ENCODE measurements at places on chromosomes 2 and 18.

DNA sequence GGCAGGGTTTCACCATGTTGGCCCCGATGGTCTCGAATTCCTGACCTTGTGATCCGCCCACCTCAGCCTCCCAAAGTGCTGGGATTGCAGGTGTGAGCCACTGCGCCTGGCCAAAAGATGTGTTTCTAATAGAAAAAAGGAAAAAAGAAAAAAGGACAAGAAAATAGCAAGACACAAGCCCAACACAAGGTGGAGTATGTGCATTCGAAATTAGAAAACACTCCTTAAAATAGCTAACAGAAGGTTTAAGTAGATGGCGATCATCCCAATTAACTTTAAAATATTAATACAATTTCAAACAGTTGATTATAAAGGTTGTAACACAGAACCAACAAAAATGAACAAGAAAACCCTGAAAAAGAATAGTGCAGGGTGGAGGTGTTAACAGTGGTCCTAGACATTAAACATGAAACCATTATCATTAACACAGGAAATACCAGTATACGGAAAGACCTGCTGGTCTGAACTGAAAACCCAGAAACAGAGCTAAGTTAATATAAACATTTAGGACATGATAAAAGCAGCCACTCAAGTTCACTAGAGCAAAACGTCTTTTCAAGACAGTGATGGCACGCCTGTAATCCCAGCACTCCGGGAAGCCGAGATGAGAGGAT is 57.9 kb downstream of the HDLBP start:
- DNase-seq, result no peak

GRCh38 chr2:11030909-11031308 is 119.2 kb downstream of the KCNF1 start:
- DNase-seq, result no peak

DNA sequence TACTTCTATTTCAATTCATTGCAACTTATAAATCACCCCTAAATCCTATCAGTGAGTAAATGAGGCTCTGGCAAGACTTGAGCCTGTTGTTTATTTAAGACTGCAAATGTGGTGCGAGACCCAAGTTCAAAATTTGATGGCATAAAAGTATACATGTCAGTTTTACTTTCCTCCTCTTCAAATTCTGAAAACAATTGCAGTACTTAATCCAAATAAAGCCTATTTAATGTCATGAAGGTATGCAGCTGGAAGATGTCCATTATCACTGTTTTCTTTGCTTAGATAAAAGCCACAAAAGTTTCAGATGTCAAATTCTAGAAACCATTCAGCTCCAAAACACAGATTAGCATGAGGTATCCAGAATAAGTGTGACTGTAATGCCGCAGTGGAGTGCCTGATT is 3.3 kb downstream of the APCDD1 start:
- peak; percentile 17 for DNase-seq

DNA sequence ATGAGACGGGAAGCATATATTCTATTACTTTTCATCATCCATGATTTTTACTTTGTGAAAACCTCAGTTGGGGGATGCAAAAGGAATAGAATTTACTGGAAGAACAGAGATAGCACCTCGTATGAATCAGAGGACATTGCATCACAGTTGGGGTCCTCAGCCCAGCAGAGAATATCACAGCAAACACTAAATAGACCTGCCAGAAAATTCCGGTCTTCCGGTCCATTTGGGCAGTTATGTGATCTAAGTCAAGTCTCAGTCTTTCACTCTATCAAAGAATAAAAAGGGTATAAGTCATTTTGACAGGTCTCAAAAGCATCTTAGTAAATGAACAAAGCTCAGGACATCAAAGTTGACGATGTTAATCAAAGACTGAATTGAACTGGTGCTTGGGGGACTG is 1100.6 kb downstream of the DPP10 start:
- no peak for DNase-seq

GRCh38 chr18:55489034-55489986 is 98.7 kb downstream of the TCF4 start:
- DNase-seq, result peak; percentile 46

- no peak for DNase-seq
Observed at GRCh38 chr2:178828486-178828881, 21.3 kb upstream of the TTN start.

GRCh38 chr18:74493689-74494088 is 2.5 kb upstream of the CNDP2 start:
- peak; percentile 85 for DNase-seq

DNA sequence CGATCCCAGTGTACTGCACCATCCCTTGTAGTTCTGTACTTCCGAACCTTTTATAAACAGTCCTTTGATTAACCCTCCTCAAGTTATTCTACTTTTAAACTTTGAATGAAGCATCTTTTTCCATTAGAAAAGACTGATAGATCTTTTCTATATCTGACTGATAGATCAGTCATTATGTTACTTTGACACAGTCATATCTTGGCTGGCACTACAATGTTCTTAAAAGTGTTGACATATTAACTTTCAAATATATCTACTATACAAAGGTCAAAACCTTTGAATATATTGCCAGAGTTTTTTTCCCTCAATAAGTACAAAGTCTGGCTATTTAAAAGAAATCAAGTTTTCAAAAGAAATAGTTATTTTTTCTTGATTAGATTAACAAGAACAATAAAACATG is 35.4 kb upstream of the NABP1 start:
- no peak for DNase-seq

- DNase-seq, result no peak
Observed at GRCh38 chr2:132703396-132703795, 33.4 kb upstream of the LYPD1 start.

DNA sequence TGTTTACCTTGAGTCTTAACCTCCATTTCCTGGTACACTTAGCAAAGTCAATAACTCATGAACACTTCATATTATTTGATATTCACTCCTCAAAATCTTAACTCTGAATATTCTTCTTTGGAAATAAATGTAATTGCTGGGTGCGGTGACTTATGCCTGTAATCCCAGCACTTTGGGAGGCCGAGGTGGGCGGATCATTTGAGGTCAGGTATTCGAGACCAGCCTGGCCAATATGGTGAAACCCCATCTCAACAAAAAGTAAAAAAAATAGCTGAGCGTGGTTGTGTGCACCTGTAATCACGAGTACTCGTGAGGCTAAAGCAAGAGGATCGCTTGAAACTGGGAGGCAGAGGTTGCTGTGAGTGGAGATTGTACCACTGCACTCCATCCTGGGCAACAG is 201.3 kb upstream of the DSEL start:
- no peak for DNase-seq

GRCh38 chr2:39499336-39499735 is 62.3 kb upstream of the MAP4K3 start:
- peak; percentile 39 for DNase-seq

GRCh38 chr2:170878066-170878465 is 51.0 kb upstream of the GORASP2 start:
- DNase-seq, result peak; percentile 32

- no peak for DNase-seq
Observed at GRCh38 chr2:22885245-22885644, 499.7 kb upstream of the KLHL29 start.

- DNase-seq, result no peak
Observed at GRCh38 chr2:148939271-148939670, 64.2 kb downstream of the KIF5C start.

GRCh38 chr2:210503001-210503623 is 26.6 kb upstream of the LANCL1 start:
- DNase-seq, result peak; percentile 71

- no peak for DNase-seq
Observed at GRCh38 chr2:131588152-131588873, 60.6 kb downstream of the CCDC74A start.

- DNase-seq, result no peak
Observed at GRCh38 chr2:190202604-190203003, 117.0 kb downstream of the HIBCH start.

DNA sequence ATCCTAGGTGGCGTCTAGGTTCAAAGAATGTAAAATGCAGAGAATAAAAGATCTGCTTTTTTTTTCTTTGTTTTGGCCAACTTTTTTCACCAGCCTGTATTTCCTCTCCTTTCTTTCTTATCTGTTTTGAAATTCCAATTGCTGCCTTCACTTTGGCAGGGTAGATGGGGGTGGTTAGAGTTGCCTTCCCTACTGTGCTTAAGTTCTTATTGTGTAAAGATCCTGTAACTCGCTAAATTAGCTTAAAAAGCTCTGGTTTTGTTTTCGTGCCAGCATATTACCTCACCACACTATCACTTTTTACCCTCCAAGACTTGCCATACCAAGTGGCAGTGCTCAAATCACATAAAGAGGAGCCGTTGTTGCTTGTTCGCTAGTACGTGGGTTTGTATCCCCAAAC is 921.7 kb downstream of the DPP10 start:
- DNase-seq, result peak; percentile 46

- DNase-seq, result peak; percentile 39
Observed at GRCh38 chr18:53458268-53458667, 766.2 kb downstream of the MBD2 start.

DNA sequence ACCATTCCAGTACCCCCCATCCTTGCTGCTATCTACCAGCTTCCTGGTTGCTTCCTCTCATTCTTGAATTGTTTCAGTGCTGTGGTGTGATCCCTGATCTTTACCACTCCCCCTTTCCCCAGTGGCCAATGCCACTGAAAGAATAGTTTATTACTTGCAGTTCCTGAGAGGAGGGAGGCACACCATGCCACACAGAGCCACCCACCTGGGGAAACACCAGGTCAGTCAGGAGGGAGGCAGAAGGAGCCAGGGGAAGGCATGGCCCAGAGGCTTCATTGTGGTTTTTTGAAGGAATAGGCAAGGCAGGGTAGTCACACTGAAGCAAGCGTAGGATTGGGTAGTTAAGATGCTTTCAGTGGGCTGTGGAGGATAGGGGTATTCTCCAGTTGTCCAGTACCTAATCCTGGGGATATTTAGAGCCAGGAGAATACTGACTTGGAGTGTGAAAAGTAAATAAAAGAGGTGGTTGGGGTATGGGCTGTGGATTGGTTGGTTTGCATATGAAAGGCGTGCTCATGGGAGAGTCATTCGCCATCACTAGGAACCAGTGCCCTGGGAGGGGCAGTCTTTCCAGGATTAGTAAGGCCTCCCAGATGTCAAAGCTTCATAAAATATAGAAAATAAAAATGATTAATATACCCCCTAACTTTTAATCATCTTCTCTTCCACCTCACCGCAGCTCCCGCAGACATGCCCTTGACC is 6.7 kb upstream of the TMEM177 start:
- no peak for DNase-seq

DNA sequence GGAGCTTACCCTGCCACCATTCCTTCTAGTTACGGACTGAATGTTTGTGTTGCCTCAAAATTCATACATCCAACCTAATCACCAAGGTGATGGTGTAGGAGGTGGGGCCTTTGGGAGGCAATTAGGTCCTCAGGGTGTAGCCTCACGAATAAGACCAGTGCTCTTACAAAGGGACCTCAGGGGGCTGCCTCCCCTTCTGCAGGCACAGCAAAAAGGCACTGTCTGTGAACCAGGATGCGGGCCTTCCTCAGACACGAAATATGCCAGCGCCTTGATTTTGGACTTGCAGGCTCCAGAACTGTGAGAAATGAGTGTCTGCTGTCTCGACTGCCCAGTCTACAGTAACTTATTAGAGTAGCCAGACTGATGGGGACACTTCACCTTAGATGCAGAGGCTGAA is 150.4 kb upstream of the HDAC4 start:
- no peak for DNase-seq
